ENCODE measurements at places on chromosomes 1 and 21.

GRCh38 chr1:41341772-41342562, 19.3 kb upstream of the FOXO6 start:
- DNase-seq: peak; percentile 74

DNA sequence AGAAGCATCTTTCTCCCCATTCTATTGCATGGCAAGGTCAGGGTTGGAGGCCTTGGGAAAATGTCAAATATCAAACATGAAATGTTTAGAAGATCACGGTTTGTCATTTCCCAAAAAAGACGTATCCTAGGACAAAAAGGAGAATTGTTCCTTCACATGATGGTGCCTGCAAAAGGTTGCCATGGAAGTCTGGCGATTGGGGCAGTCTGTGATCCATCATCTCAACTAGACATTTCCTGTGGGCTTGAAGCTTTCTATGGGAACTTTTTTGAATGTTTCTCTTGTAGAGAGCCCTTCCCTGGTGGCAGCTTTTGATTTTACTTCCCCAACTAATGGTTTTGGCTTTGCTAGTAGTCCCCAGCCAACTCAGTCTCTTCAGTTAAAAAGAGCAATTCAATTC, 106.3 kb downstream of the TGFB2 start:
- DNase-seq: no peak

DNA sequence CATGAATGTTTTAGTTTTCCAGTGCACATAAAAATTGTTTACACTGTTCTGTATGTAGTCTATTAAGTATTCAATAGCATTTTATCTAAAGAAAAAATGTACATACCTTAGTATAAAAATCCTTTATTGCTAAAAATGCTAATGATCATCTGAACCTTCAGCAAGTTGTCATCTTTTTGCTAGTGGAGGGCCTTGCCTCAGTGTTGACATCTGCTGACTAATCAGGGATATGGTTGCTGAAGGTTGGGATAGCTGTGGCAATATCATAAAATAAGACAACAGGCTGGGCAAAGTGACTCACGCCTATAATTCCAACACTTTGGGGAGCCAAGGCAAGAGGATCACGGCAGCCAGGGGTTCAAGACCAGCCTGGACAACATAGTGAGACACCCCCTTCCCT, 9.0 kb downstream of the DYNLT5 start:
- DNase-seq: no peak

DNA sequence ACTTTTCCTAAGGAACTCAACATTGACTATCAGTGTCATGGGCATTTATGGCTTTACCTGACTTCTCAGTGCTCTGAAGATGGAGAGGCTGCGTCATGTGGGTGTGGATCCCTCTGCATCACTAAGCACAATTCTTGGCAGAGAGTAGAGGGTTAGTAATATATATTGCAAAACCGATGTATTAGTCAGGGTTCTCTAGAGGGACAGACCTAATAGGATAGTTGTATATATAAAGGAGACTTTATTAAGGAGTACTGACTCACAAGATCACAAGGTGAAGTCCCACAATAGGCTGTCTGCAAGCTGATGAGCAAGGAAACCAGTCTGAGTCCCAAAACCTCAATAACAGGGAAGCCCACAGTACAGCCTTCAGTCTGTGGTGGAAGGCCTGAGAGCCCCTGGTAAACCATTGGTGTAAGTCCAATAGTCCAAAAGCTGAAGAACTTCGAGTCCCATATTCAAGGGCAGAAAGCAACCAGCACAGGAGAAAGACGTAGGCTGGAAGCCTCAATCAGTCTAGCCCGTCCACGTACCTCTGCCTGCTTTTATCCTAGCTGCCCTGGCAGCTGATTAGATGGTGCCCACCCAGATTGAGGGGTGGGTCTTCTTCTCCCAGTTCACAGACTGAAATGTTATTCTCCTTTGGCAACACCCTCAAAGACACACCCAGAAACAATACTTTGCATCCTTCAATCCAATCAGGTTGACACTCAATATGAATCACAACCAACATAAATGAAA, 159.7 kb upstream of the NRIP1 start:
- DNase-seq: no peak

- peak; percentile 78 for DNase-seq
These were observed 8.1 kb upstream of the C1orf216 start for GRCh38 chr1:35726450-35727433.

DNA sequence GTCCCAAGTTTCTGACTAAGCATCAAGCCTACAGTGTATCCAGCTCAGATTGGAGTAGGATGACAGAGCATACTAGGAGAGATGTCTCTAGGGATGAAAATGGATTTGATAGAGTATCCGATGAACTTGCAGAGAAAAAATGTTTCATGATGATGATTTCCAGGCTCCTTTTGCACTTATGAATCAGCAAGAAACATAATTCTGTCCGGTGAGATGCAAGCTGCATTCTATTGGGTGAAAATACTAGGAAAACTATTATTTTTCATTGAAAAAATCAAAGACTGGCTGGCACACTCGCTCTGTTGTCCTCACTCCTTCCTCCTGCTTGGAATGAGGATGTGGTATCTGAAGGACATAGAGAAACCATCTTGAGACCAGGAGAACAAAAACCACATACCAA, 35.4 kb upstream of the RAB3GAP2 start:
- DNase-seq: no peak

DNA sequence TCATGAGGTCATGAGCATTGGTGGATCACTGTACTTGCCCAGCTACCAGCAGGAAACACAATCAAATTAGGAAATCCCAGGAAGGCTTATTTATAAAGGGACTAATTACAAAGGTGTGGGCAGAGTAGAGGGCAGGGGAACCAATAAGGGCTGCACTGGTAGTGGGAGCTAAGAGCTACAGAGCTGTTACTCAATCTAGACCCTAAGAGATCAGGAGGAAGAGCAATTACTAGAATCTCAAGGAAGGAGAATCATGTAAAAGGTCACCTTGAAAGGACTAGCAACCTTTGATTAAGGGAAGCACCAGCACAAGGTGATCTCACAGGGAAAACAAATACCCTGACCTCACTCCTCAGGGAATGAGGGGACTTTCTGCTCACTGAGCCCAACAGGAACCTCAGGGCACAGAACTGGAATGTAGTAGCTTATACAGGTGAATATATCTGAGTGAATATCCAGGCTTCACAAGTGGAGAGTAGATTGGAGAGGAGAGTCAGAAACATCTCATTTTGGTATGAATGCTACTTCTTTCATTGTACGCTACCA, 66.8 kb downstream of the SAMSN1 start:
- DNase-seq: no peak

GRCh38 chr1:4468386-4468785, 186.0 kb upstream of the AJAP1 start:
- no peak for DNase-seq

DNA sequence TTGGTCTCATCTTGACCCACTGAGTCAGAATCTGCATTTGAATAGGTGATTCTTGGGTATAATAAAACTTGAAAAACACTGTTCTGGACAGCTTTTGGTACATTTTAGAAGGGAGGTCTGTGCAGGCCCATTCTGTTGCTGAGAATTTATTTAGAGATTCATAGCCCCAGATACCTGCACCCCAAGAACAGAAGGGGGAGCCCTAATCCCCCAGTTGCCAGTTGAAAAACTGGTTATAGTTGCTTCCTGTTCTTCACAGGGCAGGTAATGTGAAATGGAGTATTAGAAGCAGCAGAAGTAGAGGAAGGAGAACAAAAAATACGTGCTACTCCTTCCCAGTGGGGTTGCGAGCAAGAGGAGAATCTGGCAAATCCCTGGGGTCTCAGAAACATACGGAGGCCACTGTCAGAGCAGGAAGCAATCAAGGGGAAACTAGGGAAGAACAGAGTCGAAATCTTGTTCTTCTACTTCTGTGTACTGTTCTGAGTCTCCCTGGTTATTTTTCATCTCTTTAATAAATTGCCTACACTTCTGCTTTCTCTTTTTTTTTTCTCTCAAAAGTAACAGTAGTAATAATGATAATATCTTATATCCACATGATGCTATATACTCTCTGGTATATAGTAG, 4.6 kb upstream of the CLCA2 start:
- DNase-seq: no peak

GRCh38 chr1:224368409-224368808, 11.7 kb downstream of the CNIH4 start:
- no peak for DNase-seq

GRCh38 chr1:79848316-79848715, 841.8 kb upstream of the ADGRL4 start:
- DNase-seq: peak; percentile 20

DNA sequence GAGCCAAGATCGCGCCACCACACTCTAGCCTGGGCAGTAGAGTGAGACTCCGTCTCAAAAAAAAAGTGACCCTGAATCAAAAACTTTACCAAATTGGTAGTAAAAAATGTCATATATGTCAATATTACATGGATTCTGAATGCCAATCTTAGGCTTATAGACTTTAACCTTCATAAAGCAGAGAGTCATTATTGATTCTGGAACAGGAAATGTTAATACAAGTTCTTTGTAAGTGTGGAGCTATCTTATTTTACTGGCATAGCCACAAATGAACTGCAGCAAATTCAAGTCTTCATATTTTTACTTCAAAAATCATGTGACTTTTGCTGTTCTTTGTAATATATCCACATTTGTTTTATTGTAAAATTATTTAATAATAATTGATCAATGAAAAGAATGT, 41.3 kb downstream of the PPP2R5A start:
- DNase-seq: no peak

- DNase-seq: no peak
These were observed 83.5 kb downstream of the INTS7 start for GRCh38 chr1:211951856-211952255.

- no peak for DNase-seq
These were observed 41.6 kb upstream of the PPIAL4F start for GRCh38 chr1:144551107-144551542.
